CD4-positive, alpha-beta memory T cell (primary cell): ENCODE measurements at places on chromosomes 7 and 10. TPM values are rescaled to one million over a fixed set of nuclear protein-coding genes. Genes with fewer than 3 reads are reported as not detected.

DNA sequence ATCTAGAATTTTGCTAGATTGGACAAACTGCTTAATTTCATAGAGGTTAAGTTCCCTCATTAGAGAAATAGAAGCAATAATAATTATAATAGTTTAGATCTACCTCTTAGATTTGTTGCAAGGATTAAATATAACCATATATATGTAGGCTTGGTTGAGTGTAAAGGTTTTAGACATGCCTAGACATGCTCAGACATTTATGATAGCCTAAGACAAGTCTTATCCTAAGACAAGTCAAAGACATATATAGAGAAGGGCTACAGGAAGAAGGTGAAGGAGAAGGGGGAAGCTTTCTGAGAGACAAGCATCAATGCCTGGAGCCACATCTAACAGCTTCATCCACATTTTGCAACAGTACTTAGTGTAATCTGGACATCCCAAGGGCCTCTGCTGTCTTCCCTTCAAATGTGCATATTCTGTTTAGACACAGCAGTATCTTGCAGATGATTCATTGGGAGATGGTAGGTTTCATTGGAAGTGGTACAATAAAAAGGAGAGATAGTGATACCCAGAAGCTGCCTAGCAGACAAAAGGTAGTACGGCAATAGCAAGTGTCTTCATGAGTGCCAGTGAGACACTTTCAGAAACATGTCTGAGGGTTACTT lies 146.5 kb downstream of the HGF start:
- H3K4me3 ChIP-seq = no peak overlapping the region
- no peak overlapping the region for H3K27ac ChIP-seq
- no peaks in the 10 kb centered on the region for H3K27me3 ChIP-seq
- H3K36me3 ChIP-seq = no peaks in the 10 kb centered on the region

DNA sequence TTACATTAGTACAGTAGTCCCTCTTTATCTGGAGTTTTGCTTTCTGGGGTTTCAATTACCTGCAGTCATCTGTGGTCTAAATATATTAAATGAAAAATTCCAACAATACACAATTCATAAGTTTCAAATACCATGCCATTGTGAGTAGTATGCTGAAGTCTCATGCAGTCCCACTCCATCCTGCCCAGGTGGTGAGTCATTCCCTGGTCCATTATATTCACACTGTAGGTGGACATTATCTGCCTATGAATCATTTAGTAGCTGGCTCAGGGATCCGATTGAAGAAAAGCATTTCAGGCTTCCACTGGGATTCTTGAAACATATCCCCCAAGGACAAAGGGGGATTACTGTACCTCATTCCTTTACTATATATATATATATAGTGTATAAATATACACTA lies 298.2 kb upstream of the GALNT17 start:
- H3K27me3 ChIP-seq = no peaks in the 10 kb centered on the region
- no peak overlapping the region for H3K4me3 ChIP-seq
- no peaks in the 10 kb centered on the region for H3K36me3 ChIP-seq
- H3K4me1 ChIP-seq = no peaks in the 10 kb centered on the region

DNA sequence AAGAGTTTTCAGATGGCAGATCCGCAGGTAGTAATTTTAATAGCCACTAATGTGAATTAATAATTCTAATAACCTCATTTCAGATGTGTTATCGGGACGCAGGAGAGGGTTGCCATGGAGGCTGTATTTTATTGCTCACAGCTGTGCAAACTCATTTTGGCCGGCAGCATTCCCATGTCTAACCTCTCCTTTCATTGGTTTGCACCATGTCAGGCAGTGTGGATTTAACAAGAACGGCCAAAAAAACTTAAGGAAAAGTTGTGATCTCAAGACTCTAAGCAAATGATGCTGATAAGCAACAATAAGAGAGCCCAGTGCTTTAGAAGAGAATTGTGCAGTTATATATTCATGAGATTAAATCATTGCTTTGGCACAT lies 88.7 kb upstream of the NRP1 start:
- H3K4me3 ChIP-seq = no peak overlapping the region
- no peaks in the 10 kb centered on the region for H3K27me3 ChIP-seq
- H3K4me1 ChIP-seq = no peaks in the 10 kb centered on the region
- H3K27ac ChIP-seq = no peak overlapping the region

GRCh38 chr7:148708026-148708885 lies 9.6 kb downstream of the CUL1 start:
- H3K36me3 ChIP-seq = no peaks in the 10 kb centered on the region
- no peak overlapping the region for H3K4me3 ChIP-seq
- H3K27ac ChIP-seq = no peak overlapping the region
- H3K27me3 ChIP-seq = no peaks in the 10 kb centered on the region
- no peak for DNase-seq

- DNase-seq = no peak
- H3K27ac ChIP-seq = no peak overlapping the region
These were observed 1259.7 kb downstream of the TYW1 start for GRCh38 chr7:68256295-68256694.

Gene ACSM6
- total RNA-seq = not detected
